ENCODE measurements at places on chromosomes 2 and 18. TPM values are rescaled to one million over a fixed set of nuclear protein-coding genes. Genes with fewer than 3 reads are reported as not detected.

DNA sequence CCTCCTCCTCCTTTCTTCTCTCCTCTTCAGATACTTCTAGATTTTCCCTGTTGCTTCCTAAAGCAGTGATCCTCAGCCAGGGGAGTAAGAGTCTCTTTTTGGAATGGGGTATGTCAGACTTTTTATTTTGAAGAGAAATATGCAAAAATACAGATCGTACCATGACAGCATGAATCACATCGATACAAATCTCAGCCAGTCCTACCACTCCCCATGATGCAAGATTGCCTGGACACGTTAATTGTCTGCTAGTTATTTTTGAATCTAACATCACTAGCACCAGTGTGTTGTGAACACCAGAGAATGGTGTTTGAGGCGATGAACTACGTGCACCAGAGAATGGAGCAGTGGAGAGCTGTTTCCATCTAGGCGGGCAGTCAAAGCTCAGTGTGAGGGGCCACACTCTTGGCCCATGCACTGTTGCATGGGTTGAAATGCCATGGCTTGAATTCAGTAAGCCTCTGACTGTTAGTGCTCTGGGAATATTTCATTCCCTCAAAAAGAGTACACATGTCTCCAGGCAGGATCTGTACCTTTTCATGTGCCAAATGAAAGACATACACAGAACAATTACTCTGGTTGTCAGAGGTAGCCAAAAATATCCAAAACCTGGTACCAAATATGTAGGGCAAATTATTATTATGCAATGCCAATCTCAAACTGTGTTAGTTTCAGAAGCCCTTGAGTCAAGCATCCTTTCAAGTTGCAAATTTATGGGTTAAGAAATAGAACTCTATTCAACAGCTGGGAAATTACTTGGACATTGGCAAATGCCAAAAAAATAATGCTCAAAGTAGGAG is 46.3 kb upstream of the RALBP1 start:
- no peak for DNase-seq

GRCh38 chr18:43661570-43661969 is 384.3 kb upstream of the SYT4 start:
- no peak for DNase-seq

DNA sequence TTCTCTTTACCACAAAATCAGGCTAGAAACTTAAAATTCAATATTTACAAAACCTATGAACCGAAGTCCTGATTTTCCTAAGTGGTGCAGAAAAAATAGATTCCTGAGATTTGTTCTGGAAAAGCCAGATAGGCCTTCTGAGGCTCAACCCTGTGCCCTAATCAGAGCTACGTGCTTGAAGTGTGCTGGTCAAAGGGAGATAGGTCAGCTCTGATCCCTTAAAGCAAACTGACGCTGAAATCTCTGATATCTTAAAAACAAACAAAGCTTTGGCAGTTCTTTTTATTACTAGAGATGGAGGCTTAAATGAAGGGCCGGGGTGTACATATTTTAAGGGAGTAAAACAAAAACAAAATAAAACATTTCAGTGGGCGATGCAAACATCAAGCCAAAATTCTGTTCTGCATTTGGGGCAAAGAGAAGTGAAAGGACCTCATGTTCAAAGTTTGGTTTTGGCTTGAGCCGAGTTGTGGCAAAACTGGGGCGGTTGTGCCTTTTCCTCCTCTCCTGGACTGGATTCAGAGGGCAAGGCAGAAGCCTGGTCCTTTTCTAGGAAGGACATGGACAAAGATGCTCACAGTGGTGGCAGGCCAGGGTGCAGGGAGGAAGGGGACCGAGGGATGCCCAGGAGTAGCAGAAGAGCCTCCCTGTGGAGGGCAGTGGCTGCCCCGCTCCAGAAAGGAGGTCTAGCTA is 295.0 kb downstream of the CDCA7 start:
- no peak for DNase-seq

- DNase-seq = no peak
Observed at GRCh38 chr2:105809723-105810122, 65.0 kb downstream of the NCK2 start.

GRCh38 chr18:55515214-55515613 is 72.8 kb downstream of the TCF4 start:
- DNase-seq = no peak

DNA sequence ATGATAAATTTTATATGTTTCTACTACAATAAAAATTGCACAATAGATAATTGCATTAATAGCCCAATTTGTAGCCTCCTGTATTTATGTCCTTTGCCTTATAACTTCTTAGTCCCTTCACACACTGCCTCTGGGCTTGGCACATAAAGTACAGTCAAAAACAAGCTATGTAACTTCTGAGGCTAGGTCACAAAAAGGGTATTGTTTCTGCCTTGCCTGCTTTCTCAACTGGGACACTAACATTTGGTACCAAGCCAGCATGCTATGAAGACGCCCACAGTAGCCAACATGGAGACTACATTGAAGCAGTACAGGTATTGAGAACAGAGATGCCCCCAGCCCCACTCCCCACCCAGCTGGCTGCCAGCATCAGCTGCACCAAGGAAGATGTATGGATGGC is 5.4 kb upstream of the SLC3A1 start:
- DNase-seq = no peak

DNA sequence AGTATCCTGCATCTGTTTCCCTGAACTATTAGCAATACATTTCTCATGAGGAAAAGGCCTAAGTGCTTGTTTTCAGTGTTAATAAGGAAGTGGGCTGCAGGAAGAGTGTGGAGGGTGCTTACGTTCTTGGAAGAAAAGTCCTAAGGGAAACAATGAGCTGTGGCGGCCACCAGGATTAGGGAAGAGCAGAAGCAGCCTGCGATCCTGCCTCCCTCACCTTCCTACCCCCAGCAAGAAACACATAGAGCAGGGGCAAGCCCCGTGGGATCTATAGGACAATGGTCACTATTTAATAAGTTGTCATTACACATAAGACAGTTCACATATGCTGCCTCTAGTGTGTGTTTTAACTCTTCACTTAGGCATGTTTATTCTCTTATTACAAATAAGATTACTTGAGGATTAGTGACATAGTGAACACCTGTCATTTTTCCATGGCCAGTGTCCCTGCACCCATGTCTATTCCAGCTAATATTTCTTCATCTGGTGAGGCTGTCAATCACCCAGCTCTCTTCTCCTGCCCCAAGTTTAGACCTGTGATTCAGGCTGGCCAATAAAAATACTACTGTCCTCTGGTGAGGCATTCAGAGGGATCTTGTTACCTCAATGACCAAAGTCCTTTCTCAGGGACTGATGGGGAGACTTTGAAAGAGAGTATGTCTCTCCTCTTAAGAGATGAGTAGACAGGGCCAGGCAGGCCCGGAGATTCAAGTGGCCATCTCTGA is 510.9 kb upstream of the CELF4 start:
- no peak for DNase-seq

ZNF521 gene
- 1.8 TPM for total RNA-seq

GRCh38 chr2:191234376-191234775 is 10.8 kb upstream of the MYO1B start:
- no peak for DNase-seq

DNA sequence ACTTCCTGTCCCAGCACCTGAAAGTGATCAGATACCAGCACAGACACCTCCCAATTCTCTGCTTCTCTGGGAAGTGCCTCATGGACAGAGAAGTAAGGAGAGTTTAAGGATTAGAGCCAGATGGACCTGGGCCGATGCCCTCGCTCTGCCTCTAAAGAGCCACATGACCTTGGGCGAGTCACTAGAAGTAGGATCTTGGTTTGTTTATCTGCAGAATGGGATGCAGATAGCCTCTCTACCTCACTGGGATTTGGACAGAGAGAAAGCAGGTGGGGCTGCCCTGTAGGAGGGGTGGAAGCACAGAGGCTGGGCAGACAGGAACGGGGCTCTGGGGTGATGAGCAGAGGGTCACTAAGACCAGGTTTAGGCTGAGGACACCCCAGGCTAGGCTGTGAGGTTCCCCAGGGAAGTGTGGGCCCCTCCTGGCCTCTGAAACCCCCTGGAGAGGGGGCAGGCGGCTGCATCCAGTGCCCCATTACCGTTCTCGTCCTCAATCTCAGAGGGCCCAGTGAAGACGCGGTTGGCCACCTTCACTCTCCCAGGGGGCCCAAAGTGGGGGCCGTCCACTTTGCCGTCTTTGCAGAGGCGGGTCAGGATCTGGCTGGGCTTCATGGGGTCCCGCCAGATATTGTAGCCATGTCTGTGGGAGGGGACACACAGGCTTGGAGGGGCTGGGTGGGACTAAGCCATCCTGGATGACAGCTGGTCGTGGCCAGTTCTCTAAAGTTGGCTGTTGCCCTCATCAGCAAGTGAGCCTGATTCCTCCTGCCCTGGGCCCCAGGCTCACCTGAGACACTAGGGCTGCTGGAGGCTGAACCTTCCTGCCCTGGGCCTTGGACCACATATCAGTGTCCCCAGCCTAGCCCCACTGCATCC is 13.3 kb downstream of the OTOF start:
- no peak for DNase-seq

ALPG gene
- total RNA-seq = not detected

BBS5 gene
- total RNA-seq = 1.4 TPM

DNA sequence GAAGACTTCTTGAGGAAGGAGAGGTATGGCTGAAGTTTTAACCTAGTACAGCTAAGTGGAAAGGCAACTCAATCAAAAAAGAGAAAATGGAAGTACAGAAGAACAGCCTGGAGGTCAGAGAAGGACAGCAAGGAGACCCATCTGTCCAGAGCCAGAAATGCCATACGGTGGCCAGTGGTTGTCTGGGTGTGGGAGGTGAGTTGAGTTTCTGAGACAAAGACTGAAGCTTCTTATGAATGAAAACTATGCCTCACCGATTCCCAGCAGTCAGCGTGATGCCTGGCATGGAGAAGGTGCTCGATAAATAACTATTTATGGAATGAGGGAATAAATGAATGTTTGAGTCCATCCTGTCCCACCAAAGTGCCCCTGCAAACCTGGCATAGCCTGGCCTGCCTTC is 98.8 kb downstream of the MRO start:
- DNase-seq = no peak

GRCh38 chr2:189022492-189022891 is 48.3 kb downstream of the COL3A1 start:
- DNase-seq = no peak

DNA sequence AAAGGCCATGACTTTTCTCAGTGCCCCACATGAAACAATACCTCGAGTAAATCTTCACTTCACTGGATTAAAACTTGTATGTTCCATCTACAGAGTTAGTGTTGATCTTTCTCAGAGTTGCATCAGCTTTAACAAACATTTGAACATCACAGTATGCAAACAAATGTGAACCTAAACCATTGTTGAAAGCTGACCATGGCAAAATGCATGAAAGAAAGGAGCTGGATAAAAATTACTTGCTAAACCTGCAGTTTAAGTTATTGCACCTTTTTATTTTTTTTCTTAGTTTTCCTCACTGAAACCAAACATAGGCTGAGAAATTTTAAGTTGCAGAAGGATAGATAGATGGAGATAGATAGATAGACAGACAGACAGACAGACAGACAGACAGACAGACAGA is 107.2 kb upstream of the UGP2 start:
- DNase-seq = no peak

MARCO gene
- total RNA-seq = not detected

- no peak for DNase-seq
Observed at GRCh38 chr2:227510620-227510958, 38.6 kb downstream of the AGFG1 start.

DNA sequence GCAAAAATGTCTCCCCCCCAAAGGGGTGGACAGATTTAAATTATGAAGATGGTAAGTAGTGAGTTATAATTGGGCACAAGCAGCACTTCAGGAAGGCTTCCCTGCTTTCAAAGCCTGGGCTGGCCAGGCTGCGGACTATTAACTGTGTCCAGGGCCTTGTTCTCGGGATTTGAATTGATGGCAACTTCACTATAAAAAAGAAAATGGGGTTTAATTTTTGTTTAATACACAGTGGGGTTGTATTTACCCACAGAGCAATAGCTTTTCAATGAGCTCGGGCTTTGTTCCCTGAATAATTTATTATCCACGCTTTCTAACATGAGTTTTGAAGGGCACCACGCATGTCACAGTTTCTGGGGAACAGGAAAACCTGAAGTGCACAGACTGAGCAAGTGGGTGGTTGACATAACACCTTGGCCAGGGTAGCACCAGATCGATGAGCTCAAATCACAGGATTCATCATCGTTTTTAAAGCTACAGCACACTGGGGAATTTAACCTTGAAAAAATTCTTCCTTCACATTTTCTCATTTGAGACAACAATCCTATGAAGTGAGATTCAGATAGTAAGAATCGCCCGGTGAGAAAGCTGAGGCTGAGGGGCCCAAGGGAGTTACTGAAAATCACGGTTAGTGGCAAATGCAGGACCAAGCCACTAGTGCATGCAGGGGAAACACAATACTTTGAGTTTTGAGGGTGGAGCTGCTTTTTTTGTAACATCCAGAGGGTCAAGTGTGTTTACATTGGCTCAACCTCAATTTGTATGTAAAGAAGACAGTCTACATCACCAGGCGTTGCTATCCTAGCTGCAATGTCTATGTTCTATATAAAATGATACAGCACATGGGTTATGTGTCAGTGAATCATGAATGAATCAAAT is 28.9 kb upstream of the LMAN1 start:
- no peak for DNase-seq

MATN3 gene
- not detected for total RNA-seq

KYNU gene
- not detected for total RNA-seq

OTOS gene
- not detected for total RNA-seq

SEPTIN10 gene
- 5.6 TPM for total RNA-seq

TMEM37 gene
- not detected for total RNA-seq

- no peak for DNase-seq
Observed at GRCh38 chr2:186129767-186130581, 356.1 kb upstream of the ZC3H15 start.

PAX8 gene
- 1.8 TPM for total RNA-seq

DNA sequence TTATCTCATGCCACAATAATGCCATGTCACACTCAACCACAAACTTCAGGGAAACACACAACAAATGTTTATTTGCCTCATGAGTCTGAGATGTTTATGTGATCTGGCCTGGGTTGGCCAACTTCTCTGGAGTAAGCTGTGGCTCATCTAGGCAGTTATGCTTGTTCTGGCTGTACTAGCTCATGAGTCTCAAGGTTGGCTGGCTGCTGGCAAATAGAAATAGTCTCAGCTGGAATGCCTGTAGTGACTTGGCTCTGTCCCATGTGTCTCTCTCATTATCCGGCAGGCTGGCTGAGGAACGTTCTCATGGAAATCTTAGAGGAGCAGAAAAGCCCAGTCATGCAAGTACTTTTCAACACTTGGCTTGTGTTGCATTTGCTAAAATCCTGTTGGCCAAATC is 234.9 kb upstream of the CDH2 start:
- no peak for DNase-seq

DNA sequence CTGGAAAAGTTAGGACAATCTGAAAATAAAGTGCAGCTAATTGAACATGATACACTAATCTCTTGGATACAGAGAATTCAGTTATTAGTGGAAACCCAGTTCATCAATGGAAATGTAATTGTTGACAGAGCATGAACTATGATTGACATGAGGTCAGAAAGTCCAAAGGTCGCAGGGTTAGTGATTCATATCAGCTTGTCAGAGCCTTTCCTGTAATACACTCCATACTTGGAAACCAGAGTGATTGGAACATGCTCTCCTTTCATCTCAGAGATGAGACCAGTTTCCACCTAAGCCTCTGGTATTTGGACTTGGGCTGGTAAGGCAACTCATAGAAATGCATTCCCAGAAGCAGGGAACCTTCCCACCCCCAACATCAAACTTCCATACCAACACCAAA is 8.5 kb upstream of the NCKAP5 start:
- DNase-seq = no peak

Data from CD4-positive, CD25-positive, alpha-beta regulatory T cell (primary cell).